Naive thymus-derived CD4-positive, alpha-beta T cell (primary cell): ENCODE measurements at places on chromosomes 4 and X. TPM values are rescaled to one million over a fixed set of nuclear protein-coding genes. Genes with fewer than 3 reads are reported as not detected.

The ARMCX1 gene
- 3.2 TPM for polyA plus RNA-seq

The HEPH gene
- polyA plus RNA-seq = 0.17 TPM

The EBP gene
- 80.6 TPM for polyA plus RNA-seq

The CYBB gene
- 0.38 TPM for polyA plus RNA-seq

GRCh38 chrX:2313864-2314640 is 186.7 kb downstream of the DHRSX start:
- DNase-seq = no peak
- no peaks in the 10 kb centered on the region for H3K36me3 ChIP-seq
- H3K4me3 ChIP-seq = no peak overlapping the region
- no peak overlapping the region for H3K27ac ChIP-seq
- no peaks in the 10 kb centered on the region for H3K27me3 ChIP-seq
- no peaks in the 10 kb centered on the region for H3K4me1 ChIP-seq

DNA sequence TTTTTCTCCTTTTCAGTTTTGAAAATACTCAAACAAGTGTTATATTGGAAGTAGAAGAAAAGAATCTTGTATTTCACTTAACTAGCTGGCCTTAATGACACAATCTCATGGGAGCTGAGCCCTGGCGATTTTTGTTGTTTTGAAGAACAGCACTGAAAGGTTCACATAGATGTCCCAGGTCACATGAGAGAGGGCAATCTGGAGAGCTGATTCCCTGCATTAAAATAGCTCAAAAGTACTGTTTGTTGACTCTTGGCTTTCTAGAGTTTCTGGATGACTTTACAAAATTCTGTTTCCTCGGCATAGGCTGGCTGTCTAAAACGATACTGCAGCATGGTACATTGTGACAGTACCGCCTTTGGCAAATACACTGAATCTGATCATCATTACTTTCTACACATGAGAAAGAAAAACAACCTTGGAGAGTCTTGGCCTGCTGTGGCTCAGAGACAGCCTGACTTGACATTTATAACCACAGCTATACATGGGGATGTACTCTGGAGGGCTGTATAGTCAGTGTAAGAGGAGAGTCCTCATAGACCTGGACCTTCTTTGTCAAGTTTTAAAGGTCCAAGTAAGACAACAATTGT is 119.8 kb upstream of the PDLIM3 start:
- no peaks in the 10 kb centered on the region for H3K27me3 ChIP-seq
- no peaks in the 10 kb centered on the region for H3K36me3 ChIP-seq
- H3K4me3 ChIP-seq = no peak overlapping the region
- H3K27ac ChIP-seq = no peak overlapping the region
- DNase-seq = no peak
- H3K4me1 ChIP-seq = no peaks in the 10 kb centered on the region

- no peaks in the 10 kb centered on the region for H3K27me3 ChIP-seq
- H3K36me3 ChIP-seq = no peaks in the 10 kb centered on the region
- DNase-seq = no peak
- no peak overlapping the region for H3K4me3 ChIP-seq
- no peak overlapping the region for H3K27ac ChIP-seq
- no peaks in the 10 kb centered on the region for H3K4me1 ChIP-seq
Measured at GRCh38 chr4:176142253-176142652, 53.1 kb downstream of the SPATA4 start.

- no peak for DNase-seq
- no peak overlapping the region for H3K4me3 ChIP-seq
- H3K4me1 ChIP-seq = no peaks in the 10 kb centered on the region
- no peak overlapping the region for H3K27ac ChIP-seq
- no peaks in the 10 kb centered on the region for H3K36me3 ChIP-seq
Measured at GRCh38 chr4:25986807-25987206, 72.8 kb downstream of the SMIM20 start.
